Stimulated activated CD8-positive, alpha-beta memory T cell treated with anti-CD3 and anti-CD28 coated beads, Interleukin-2, amount 100 ng/mL, for 1 hour (primary cell): ENCODE measurements at places on chromosomes 16 and 17.

- no peak for DNase-seq
Measured at GRCh38 chr17:37191219-37191618, 184.6 kb upstream of the C17orf78 start.

DNA sequence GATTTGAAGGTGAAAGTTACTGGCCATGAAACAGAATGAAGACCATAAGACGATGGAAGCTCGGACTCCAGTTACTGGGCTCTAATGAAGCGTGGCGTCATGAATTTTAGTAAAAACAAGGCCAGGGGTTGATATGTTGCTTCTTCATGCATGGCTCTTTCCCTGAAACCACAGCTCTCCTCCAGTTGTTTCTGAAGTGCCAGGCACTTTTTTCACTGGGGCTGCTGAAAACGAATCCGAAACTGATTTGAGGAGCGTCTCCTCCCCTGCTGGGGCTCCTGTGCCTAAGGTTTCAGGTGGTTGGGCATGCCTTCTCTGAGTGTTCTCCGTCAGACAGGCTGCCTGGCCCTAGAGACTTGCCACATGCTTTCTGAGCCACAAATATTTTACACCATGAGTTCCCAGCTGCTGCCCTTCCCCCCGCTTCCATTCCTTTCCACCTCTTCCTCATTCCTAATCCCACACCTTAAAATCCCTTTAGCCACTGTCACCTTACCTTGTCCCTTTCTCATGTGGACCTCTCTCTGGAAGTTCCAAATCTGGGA, 3.7 kb upstream of the MYL4 start:
- no peak for DNase-seq

GRCh38 chr17:50192618-50193291, 8.7 kb downstream of the COL1A1 start:
- DNase-seq, result no peak

DNA sequence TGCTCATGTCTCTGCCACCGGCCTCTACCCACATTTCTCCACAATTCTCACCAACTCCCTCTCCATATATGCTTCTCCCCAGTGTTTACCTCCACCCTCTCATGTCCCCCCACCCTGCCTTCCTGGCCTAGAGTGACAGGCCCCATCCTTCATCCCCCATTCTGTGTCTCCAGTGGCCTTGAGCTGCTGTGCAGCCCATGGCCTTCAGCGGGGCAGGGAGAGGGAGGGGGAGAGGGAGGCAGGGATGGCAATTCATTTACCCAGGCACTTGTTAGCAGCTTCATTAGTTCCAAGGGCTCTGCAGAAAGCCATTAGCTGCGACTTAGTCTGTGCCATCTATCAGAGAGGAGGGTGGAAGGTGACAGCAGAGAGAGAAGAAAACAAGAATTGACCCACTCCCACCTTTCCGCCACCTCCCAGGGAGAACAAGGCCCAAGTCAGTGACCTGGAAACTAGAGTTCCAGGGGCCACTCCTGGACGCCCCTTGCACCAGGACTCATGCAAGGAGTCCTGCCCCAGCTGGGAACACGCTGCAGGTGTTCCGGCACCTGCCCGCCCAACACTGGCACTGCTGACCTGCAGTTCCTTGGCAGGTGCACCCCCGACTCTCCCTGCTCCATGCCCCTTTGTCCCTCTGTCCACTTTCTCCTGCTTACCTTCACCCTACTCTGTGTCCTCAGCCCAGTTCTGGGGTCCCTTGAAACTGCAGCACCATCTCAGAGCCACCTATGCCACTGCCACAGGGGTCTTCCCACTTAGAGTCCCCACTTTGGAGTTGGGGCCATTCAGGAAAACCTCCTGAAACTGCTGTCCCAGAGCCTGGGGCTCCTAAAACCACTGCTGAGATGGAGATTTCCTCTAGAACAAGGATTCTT, 23.5 kb upstream of the PYY start:
- no peak for DNase-seq

DNA sequence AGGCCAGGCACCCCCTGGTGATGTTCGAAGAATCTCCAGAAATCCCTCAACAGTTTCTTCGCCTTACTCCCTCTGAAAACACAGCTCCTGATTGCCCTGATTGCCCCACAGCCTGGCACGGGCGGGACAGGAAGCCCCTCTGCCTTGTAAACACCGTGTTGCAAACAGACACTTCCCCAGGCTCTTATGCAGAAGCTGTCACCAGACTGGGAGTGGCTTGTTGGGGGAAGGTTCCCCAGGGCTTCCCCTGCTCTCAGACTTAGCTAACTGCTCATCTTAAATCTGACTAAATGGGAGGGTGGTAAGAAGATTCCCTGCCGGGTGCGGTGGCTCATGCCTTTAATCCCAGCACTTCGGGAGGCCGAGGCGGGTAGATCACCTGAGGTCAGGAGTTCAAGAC, 11.2 kb downstream of the PIK3R5 start:
- DNase-seq, result peak; percentile 58

DNA sequence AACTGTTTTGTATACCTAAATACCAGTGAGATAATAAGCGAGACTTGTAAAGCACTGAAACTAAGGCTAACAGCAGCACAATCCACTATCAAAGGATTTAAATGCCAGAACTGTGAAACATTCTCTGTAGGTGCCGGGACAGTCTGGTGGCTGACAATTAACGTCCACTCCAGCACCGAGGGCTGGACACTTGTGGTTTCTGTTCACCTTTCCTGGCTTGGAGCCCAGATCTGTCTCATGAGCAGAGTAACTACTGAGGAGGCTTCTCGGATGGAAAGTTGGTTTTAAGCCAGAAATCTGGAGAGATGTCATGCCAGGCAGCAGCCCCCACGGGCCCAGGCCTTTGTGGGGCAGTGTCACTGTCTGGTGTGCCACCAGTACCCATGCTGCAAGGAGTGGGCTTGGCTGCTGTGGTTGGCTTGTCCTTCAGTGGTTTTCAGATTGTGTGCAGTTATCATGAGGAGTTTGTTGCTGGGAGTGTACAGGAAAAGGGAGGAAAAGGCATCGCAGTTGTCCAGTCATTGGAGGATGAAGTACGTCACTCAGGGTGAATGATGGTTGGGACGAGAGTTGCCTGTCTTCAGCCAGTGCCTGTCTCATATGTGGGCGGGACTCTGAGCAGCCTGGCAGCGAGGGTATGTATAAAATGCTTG, 35.5 kb downstream of the UBN1 start:
- no peak for DNase-seq

GRCh38 chr16:3645108-3645503, 9.4 kb upstream of the DNASE1 start:
- no peak for DNase-seq

GRCh38 chr16:825341-826061, 25.0 kb upstream of the GNG13 start:
- DNase-seq, result no peak

- no peak for DNase-seq
Measured at GRCh38 chr16:28312327-28312726, 20.0 kb downstream of the SBK1 start.

GRCh38 chr16:11217651-11218603, 38.1 kb downstream of the SOCS1 start:
- DNase-seq, result no peak

GRCh38 chr16:67378642-67379041, 14.7 kb downstream of the TPPP3 start:
- no peak for DNase-seq

- DNase-seq, result no peak
Measured at GRCh38 chr17:16489431-16489830, 2.6 kb downstream of the LRRC75A start.
